ENCODE measurements at places on chromosomes 5 and 9.

DNA sequence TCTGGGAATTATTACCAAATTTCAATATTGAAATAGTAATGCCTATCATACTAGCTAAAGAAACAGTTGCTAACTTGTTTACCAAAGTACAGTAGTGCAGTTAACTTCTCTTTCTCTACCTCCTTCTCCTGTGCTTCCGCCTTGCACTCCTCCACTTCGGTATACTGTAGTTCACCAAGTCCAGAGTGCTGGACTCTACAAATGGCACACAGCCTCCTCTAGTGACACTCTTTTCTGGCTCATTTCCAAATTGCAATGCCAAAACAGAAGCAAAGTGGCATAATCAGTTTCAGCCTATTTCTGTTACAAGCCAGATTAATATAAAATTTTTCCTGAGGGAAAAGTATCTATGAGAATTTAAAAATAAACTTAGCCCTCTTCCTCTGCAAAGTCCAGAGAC, 86.0 kb upstream of the RASGRF2 start:
- DNase-seq = no peak

DNA sequence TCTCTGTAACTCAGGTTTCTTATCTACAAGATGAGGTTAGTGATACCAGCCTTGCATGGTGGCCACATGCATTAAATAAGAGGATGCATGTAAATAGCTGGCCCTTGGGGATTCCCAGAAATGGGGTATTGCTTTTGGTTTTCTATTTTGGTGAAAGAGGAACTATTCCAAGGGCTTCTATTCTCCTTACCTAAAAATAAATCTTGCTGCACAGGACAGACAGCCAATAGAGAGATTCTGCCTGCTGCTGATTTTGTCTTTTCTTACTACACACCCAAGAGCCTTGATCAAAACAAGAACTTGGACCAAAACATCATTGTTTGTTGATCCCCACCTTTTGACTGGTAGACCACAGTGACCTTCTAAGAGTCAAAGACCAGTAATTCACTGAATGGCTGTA, 161.8 kb downstream of the PJA2 start:
- DNase-seq = no peak

DNA sequence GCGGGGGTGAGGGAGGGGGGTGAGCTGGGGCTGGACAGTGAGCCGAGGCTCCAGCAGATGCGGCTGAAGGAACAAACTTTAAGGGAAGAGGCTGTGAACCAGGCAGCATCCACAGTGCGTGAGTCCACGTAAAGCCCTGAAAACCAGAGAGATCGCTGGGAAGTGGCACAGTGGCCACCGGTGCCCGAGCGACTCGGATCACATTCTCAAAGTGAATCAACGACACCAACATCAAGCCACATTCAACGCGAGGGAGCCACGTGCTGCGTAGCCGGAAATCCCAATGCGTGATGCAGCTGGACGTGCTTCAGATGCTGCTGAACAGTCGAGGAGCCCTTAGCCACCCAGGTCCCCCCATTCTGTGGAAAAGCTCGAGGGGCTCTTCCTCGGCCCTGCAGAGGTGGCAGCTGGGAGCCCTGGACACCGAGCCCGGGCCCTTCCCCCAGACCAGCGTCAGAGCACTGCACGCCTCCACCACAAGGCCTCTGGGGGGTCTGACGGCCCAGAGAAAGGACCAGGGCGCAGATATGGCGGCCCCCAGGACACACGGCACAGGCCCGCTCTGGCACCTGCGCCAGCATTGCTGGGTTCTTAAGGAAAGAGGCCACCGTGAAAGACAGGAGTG, 53.7 kb upstream of the EXOC3 start:
- no peak for DNase-seq

DNA sequence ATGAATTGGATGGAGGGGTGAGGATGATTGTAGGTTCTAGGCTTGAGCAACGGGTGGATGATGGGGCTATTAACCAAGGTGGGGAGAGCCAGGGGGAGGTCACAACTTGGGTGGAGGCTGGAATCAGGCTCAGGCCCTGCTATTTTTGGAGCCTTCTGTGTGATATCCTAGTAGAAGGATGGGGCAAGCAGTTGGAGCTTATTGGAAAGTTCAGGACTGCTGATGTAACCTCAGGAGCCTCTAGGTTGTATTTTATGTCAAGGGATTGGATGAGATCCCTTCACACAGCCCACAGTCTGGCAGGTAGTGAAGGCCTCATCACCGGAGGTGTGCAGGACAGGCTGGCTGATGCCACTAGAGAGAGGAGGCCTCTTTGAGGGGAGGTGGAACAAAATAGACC, 11.2 kb upstream of the RPS14 start:
- DNase-seq = no peak

GRCh38 chr5:13250464-13251291, 693.8 kb downstream of the DNAH5 start:
- DNase-seq = peak; percentile 1

- no peak for DNase-seq
Measured at GRCh38 chr5:77204967-77205366, 5.5 kb upstream of the PDE8B start.

- peak; percentile 76 for DNase-seq
Measured at GRCh38 chr5:139658928-139659667, 10.9 kb downstream of the CXXC5 start.

DNA sequence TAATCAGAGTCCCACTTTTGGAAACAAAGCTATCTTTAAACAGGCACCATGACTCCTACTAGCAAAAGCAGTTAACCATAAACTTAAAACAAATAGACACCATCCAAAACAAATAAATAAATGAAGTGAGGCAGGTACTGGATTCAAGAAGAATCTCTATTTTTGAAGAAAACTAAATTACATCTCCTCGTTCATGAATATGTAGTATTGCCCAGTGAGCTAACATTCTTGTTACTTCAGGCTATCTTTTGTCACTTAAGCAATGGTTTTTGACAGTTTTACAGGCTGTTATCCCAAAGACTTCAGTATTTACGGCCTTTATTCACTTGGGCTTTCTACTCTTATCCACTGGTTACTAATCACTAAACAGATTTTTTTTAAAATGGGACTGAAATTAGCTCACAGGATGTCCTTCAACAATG, 242.5 kb downstream of the MLLT3 start:
- DNase-seq = no peak

- no peak for DNase-seq
Measured at GRCh38 chr9:764986-765385, 76.5 kb upstream of the DMRT1 start.

DNA sequence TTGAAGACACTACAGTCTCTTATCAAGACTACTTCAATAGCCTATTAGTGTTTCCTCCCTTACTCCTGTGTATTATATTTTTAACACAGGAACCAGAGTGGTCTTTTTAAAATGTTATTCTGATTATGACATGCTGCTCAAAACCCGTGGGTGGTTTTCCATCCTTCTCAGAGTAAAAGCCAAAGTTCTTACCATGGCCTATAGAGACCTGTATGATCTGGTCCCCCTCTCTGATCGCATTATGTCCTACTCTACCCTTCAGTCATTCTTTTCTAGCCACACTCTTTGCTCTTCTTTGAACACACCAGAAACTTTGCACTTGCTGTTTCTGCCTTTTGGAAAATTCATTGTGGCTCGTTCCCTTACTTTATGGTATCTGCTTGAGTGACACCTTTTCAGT, 13.8 kb downstream of the RECK start:
- DNase-seq = no peak

GRCh38 chr5:158698768-158699284, 400.9 kb downstream of the EBF1 start:
- peak; percentile 16 for DNase-seq

- no peak for DNase-seq
Measured at GRCh38 chr9:23659346-23660006, 166.6 kb downstream of the ELAVL2 start.

GRCh38 chr5:143652108-143652700, 159.8 kb upstream of the HMHB1 start:
- DNase-seq = no peak

GRCh38 chr9:107749787-107750444, 260.3 kb upstream of the KLF4 start:
- peak; percentile 97 for DNase-seq

GRCh38 chr9:97774673-97775072, 77.5 kb upstream of the XPA start:
- DNase-seq = no peak

DNA sequence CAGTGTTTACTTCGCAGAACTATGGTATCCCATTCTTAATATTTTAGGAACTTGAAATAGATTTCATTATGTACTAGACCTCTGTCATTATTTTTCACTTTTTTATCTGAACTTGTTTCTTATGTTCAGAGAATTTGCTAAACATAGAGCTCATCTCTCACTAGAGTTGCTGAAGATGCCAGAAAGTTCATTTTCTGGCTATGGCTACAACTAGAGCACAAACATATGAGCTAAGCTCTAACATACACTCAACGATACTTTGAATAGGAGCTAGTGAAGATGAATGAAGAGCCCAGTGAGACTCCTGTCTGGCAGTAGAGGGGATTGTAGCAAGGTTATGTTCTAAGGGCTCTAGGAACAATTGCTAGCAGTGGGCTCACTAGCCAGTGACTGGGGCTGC, 582.2 kb downstream of the KIF4B start:
- DNase-seq = no peak

DNA sequence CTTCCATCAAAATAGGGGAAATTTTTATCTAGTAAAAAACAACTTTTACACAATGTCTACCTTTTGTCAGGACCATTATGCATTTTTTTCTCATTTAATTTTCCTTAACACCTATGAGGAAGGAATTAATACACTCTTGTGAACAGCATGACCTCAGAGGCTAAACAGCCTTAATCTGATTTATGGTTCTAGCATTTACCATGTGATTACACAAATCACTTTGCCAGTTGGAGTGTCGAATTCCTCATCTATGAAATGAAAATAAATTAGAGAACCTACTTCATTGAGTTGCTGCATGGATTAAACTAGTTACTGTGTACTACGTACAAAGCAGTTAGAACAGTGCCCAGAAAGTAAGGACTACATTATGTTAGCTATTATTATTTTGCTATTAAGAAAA, 187.7 kb upstream of the MPDZ start:
- no peak for DNase-seq

- DNase-seq = no peak
Measured at GRCh38 chr9:108019821-108020220, 530.3 kb upstream of the KLF4 start.

DNA sequence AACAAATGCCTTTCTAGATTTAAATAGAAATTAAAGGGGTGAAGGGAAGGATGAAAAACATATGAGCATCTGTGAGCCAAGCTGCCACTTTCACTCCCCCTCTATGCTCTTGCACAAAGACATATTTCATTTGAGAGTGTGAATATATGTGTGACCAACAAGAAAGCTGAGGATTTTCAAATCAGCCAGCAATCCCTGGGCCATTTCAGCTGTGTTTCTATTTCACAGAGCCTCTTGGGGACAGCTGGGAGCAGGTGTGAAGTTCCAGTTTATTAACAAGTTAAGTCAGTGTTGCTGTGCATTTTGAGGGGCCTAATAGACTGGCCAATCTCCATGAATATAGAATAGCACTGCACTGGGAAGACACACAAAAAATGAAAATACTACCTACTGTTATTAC, 248.7 kb upstream of the RGMB start:
- no peak for DNase-seq

- DNase-seq = peak; percentile 94
Measured at GRCh38 chr9:22211588-22212360, 202.7 kb upstream of the CDKN2B start.

DNA sequence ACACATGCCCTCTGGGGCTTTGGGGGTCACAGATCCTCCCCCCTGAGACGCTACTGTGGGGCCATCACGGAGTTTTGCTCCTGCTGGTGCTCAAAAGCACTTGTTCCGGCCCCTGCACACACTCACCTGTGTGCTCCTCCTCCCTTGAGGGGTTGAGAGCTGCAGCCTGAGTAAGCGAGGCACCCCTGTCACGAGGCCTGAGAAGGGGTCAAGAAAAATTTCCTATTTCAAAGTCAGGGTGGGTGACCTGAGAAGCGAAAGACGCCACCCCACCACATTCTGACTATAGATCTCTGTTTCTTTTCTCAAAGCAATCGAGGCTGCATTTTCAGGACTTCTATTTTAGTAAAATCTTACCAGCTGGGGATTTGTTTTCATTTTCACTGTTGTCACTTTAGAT, 138.5 kb downstream of the DCP2 start:
- no peak for DNase-seq

- DNase-seq = peak; percentile 10
Measured at GRCh38 chr5:65418661-65419060, 63.1 kb downstream of the ADAMTS6 start.

GRCh38 chr5:56250011-56250410, 16.9 kb upstream of the ANKRD55 start:
- DNase-seq = no peak

DNA sequence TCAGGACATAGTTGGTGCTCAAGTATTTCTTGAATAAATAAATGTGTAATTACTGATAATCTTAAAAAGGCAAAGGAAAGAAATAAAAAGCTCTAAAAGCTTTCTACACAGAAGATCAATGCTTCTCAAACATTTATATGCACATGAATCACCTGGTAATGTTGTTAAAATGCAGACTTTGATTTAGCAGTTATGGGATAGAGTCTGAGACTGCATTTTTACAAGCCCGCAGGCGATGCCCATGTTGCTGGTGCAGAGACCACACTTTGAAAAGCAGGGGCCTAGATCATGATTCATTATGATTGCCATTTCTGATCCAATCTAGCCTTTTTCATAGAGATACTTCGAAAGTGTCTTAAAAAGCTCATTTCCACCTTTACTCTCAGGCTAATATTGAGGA, 3.5 kb upstream of the CCDC152 start:
- no peak for DNase-seq

DNA sequence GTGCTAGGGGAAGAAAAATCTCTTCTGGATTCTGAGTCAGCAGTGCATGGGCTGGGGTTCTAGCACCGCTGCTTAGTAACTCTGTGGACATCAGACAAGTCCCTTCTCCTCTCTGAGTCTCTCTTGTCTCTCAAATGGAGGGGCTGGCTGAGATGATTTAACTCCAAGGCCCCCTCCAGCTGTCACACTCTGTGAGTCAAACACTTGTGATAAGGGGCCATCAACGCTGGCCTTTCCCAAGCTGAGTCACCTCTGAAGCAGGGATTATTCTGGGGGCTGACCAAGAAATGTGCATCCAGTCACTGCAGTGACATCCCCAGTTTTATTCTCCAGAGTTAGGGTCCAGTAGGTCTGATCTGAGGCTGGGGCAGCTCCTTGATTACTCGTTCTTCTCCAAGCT, 110.4 kb upstream of the ZNF462 start:
- no peak for DNase-seq

- DNase-seq = peak; percentile 10
Measured at GRCh38 chr5:144468571-144468970, 297.9 kb downstream of the KCTD16 start.

GRCh38 chr9:122336866-122337555, 33.8 kb upstream of the PTGS1 start:
- no peak for DNase-seq
